ENCODE measurements at places on chromosomes 2 and 18.

DNA sequence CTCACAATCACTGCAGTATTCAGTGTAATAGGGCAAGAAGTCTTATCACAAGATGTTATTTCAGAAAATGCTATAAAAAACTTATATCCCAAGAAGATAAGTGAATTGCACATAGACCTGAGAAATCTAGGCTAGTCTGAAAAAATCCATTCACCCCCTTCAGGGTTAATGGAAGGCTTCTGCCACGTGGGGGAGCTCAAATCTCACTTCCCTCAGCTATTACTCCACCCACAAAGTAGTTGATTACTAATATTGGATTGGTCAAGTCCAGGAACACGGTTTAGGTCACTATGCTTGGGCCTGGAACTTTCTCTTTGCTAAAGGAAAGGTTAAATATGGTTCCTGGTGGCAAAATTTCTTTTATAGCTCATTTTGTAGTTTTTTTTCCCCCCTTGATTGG, 51.2 kb upstream of the ADAM23 start:
- peak; percentile 28 for DNase-seq

GRCh38 chr2:231191896-231192872, 6.2 kb upstream of the ARMC9 start:
- peak; percentile 61 for DNase-seq

- DNase-seq = no peak
Measured at GRCh38 chr2:24492421-24493279, 1.6 kb downstream of the NCOA1 start.

- no peak for DNase-seq
Measured at GRCh38 chr2:141062443-141062842, 1068.4 kb downstream of the LRP1B start.

DNA sequence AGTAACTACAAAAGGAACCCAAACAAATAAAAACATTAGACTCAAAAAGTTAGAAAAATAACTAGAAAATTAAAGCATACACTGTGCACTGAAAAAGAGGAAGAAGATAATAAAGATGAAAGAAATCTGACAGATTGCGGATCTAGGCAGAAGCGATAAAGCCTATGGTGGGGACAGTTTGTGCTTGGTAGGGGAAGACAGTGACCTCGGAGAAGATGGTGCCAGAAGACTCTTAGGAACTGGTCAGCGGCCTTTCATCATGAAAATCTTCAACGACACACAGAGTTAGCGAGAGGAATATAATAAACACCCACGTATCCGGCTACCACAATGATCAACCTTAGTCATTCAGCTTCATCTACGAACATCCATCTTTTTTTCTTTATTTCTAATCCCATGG, 180.5 kb downstream of the HDAC4 start:
- DNase-seq = no peak

GRCh38 chr2:52500561-52500960, 1267.0 kb upstream of the CHAC2 start:
- no peak for DNase-seq

GRCh38 chr18:48452861-48453323, 43.7 kb upstream of the ZBTB7C start:
- DNase-seq = no peak

DNA sequence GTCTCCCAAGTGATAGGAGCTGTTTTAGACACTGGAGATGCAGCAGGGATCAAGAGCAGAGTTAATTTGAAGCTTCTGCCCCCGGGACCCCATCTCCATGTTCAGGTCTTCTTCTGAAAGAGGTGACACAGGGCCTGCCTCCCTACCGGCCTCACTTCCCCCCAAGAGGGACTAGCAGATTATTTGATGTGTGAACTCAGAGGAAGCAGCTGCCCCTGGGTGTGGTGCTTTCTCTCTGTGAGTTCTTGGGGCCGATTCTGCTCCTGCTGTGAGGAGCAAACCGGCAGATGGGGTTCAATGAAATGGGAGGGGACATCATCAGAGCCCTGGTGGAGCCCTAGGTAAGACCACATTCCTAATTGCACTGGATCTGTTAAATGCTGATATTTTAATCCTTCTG, 193.4 kb downstream of the FBXO15 start:
- no peak for DNase-seq

DNA sequence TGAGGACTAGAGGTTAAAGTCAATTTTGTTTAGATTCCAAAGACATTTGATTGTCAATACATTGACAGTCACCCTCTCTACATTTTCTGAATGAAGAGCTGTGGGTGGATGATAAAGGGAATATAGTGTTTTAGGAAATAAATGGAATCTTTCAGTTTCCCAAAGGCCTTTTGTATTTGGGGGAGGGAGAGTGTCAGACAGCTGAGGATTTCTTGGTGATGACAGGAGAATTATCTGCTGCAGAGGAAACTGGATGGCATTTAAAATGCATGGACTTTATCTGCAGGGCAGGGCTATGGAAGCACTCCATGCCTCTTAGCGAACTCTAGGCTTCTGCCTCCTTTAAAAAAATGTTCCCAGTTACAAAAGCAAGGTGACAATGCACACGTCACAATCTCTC, 195.1 kb downstream of the KCNS3 start:
- no peak for DNase-seq

- DNase-seq = no peak
Measured at GRCh38 chr2:226184540-226184939, 615.1 kb downstream of the IRS1 start.

DNA sequence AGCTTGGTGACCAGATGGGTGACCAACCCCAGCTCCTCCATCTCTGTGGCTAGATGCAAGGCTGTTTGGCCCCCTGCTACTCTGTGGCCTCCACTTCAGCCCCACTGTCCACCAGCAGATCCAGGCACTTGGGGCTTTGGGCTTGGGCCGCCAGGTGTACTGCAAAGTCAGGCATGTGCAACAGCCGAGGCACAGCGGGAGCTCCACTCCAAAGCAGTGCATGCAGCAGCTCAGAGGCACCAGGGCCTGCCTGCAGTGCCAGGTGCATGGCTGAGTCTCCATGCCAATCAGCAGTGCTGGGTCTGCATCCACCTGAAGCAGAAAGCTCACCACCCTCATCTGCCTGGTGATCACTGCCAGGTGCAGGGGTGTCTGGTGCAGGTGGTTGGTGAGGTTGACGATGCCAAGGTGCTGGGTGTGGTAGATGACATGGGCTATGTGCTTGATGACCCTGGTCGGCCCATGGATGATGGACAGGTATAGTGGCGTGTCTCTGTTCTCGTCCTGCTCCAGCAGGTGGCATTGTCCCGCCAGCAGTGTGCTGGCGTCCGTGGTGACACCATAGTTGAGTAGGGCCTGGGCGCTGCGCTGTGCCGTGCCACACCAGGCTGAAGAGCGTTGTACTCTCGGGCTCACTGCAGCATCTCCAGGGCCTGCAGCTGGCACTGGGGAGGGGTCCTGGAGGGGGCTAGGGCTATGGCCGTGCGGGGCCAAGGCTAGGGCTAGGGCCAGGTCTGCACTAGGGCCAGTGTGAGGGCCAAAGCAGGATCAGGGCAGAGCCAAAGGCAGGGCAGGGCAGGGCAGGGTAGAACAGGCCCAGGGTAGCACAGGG, 1.0 kb upstream of the ANKRD62 start:
- no peak for DNase-seq

DNA sequence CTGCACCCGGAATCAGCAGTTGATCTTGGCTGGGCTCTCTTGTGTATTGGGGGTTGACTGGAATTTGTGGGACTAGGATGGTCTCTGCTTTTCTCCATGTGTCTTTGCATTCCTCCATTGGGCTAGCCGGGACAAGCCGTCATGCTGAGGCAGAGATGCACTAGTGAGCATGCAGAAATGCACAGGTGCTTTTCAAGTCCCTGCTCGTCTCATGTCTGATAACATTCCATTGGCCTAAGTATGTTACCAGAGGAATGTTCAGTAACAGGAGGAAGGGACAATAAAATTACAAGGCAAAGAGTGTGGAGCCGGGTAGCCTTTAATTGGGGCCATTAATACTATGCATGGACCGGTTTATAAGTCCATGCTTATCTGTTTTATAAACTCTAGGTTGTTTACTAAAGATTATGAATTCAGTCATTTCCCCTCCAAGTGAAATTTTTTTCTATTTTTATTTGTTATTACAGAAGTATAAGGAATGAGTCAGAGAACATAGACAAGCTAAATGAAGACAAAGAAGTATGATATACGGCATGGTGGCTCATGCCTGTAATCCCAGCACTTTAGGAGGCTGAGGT, 24.4 kb upstream of the AAK1 start:
- DNase-seq = peak; percentile 35

GRCh38 chr2:75025216-75025615, 66.8 kb downstream of the POLE4 start:
- DNase-seq = no peak

GRCh38 chr2:169065864-169066517, 3.4 kb upstream of the DHRS9 start:
- no peak for DNase-seq

DNA sequence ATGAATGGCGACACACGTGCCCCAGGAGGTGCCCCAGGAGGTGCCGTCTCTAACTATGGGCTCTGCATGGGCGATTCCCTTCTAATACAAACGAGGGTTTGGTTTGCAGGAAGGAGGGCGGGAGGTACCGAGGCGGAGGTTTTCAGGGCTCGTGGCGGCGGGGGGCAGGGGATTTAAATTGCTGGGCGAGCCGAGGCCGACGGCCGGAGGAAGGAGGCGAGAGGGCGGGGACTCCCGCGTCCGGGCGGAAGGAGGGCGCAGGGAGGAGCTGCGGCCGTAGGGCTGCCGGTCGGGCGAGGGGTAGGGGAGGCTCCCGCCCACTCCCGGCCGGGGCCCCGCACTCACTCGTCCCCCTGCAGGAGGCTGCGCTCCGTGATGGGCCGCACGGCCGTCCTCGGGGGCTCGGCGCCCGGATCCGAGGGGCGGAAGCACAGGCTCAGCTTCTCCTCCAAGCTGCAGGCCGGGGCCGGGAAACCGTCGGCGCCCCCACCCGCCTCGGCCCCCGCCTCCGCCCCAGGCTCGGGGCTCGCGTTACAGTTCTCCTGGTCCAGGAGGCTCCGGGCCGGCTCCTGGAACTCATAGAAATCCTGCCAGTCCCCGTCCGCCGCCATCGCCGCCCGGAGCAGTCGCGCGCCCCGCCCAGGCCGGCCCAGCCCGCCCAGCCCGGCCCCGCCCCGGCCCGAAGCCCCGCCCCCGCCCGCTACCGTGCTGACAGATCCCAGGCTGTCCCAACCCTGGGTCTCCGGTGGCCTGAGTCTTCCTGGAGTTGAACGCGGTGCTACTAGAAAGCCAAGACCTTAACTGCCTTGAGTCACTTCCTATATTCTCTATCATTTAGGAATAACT, at the start of gene FEZ2:
TSS of gene FEZ2 (minus strand) at position 637 of the 846 bp plus-strand sequence. CDS start at position 611, 26 bp downstream.
- no peak for DNase-seq

GRCh38 chr2:100603948-100604633, 41.3 kb downstream of the PDCL3 start:
- DNase-seq = no peak

GRCh38 chr2:57602733-57603132, 443.9 kb upstream of the VRK2 start:
- no peak for DNase-seq

- DNase-seq = peak; percentile 72
Measured at GRCh38 chr2:199261239-199261638, 196.5 kb downstream of the SATB2 start.

DNA sequence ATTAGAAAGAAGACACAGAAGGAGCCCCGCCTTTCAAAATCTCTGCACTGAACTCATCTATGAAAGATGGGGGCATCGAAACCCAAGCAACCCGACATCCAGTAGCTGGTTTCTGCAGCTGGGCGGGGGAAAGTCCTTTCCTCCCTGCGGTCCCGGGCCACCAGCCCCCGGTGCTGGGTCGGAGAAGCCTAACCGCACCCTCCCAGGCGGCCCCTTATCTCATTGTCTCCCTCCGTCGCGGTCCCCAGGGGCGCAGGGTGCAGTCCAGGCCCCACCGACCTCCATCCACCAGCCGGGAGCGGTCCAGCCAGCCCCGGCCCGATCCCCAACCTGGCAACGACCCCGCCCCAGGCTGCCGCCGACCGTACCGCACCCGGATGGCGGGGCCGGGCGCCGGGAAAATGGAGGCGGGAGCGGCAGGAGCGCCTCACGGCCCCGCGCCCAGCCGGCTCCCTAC, 452 bp downstream of the RAPH1 start:
- no peak for DNase-seq

GRCh38 chr2:201118961-201119854, 3.2 kb downstream of the CFLAR start:
- DNase-seq = no peak

GRCh38 chr18:76130845-76131244, 364.2 kb downstream of the ZNF516 start:
- no peak for DNase-seq

GRCh38 chr2:100606726-100607343, 44.0 kb downstream of the PDCL3 start:
- no peak for DNase-seq

DNA sequence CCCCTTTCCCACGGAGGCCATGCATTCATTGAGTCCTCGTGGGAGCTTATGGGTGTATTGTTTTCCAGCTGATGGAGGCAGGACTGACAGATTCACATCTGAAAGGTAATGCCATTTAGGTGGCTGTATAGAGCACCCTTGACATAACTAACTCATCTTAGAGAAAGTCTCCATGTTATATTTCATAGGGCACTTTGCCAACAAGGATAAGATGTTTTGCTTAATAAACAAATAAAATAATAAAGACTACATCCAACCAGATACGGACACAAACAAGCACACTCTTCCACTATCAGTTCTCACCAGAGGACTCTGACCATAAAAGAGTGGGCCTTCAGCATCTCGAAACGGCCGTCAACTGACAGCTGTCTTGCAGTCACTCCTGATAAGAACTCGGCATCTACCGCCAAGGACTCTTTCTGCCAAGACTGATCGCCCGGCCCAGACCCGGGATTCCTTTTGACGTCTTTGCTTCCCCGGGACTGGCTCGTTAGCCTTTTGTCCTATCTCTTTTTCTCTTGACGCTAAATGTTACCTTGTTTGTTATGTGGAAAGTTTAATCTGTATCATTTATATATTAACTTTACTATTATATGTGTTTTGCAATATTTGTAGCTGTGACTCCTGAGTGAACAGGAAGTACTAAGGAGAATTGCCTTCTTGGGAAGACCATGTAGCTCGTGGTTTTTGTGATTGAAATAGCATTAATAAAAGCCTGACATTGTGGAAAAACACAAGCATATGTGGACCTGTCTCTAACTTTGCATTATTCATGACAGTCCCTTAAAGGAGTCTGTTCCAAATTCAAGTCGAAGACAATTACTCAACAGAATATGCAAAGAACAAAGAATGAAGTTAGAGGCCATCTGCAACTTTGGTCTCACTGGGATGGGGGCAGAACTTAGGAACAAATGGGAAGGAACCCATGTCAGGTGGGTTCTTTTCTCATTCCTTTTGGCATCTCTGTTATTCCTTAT, 195.1 kb downstream of the LPIN1 start:
- no peak for DNase-seq

GRCh38 chr2:158038901-158039300, 62.8 kb upstream of the UPP2 start:
- no peak for DNase-seq

- DNase-seq = no peak
Measured at GRCh38 chr2:120738786-120739437, 3.2 kb downstream of the GLI2 start.

GRCh38 chr2:1321321-1321720, 91.9 kb upstream of the TPO start:
- DNase-seq = no peak

- no peak for DNase-seq
Measured at GRCh38 chr2:37456479-37456878, 112.0 kb downstream of the QPCT start.

GRCh38 chr2:171347591-171348032, 86.2 kb downstream of the METTL8 start:
- peak; percentile 91 for DNase-seq

- no peak for DNase-seq
Measured at GRCh38 chr2:162111958-162112850, 38.2 kb upstream of the DPP4 start.
